ENCODE measurements at places on chromosomes 1 and 21.

DNA sequence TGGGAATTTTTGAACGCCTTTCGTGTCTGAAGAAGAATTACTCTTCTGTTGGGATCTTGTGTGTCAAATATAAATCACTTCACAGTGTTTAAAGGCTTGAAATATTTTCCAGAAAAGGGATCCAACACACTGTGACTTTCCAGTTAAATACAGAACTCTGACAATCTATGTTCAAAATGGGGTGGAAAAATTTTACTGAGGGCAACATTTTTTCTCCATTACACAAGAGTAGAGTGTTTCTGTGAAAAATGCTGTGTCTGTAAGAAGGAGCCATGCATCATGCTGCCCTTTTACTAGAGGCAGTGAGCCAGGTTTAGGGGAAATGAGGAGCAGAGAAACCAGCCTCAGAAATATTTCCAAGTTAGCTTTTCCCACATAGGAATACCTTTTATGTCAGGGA lies 86.5 kb downstream of the VPS13D start:
- DNase-seq: no peak

DNA sequence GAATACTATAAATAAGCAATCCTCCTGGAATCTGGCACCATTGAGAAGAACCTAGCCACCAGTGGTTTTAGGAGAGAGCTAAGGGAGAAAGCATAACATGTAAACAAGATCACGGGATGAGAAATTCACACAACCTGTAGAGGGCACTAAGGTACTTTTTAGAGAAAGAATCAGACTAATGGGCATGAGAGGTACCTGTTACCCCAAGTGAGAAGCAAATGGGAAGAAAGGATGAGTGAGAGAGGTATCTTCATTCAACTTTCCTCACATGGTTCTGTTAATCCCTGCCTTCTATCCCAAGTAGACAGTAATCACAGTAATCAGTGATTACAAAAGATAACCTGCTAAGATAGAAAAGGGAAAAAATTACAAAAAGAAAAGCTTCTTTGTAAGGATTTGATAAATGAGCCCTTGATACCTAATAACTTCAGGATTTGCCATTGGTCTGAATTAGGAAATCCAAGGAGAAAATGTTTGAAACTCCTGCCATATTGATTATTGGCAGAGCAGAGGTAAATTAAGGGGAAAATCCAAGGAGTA lies 251.1 kb upstream of the ADGRL2 start:
- DNase-seq: peak; percentile 30

- DNase-seq: peak; percentile 8
Measured at GRCh38 chr1:100538913-100539835, 1.2 kb downstream of the GPR88 start.

DNA sequence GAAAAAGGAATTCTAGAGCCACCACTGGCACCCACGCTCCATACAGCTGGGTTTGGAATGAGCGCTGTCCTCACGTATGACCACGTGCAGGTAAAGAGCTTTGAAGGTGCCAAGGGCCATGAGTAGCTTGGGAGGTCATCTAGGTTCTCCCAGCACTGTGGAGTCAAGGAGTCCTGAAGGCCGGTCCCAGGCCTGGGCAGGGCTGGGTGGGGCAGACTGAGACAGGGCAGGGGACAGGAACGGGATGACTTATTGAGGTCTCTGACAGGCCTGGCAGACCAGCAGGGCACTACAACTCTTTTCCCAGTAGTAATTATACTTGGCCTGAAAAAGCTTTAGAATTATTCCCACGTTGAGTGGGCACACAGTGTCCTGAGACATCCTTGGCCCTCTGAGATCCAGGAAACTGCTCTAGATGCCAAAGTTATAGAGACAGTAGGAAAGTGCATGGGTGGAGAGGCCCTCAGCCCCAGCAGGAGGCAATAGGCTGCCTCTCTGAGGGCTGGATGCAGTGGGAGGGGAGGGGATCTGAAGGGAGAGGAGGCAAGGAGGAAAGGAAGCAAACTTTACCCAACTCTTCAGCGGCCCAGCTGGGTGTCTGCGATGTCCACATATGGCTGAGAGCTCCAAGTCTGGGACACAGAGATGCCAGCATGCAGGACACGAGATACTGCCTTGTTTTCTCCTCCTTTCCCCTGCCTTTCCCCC lies 1.8 kb upstream of the CDA start:
- DNase-seq: no peak

DNA sequence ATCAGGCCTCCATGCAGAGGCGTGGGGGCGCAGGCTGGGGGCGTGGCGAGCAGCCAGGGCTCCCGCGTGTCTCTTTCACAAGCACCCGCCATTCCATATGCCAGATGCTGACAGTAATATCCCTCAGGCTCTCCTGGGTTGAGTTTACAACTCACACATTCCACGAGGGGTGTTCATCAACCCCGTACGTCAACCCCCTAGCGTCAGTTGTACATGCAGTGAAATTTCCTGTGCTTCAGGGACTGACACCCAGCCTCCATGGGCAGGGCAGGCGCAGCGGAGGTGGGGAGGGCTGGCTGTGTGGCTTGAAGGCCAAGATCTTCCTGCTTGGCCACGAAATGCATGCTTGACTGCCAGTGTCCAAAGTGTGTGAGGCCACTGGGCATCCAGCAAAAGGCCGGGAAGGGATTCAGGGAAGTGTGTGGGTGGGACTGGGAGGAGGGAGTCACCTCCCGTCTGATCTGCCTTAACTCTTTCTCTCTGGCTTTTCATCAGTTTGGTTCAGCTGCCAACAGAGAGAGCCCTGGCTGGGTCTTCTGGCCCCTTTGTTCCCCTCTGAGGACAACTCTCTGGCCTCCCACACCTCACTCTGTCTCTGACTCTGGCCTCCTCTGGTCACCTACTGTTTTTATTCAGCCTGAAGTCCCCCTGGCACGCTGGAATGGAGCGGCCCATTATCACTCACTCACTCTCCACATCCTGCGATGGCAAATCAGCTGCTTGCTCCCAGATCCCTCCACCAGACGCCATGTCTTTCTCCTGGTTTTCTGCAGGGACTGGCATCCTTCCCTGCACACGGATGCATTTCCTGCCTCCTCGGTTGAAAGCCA lies 33.8 kb downstream of the CLIC6 start:
- DNase-seq: no peak

DNA sequence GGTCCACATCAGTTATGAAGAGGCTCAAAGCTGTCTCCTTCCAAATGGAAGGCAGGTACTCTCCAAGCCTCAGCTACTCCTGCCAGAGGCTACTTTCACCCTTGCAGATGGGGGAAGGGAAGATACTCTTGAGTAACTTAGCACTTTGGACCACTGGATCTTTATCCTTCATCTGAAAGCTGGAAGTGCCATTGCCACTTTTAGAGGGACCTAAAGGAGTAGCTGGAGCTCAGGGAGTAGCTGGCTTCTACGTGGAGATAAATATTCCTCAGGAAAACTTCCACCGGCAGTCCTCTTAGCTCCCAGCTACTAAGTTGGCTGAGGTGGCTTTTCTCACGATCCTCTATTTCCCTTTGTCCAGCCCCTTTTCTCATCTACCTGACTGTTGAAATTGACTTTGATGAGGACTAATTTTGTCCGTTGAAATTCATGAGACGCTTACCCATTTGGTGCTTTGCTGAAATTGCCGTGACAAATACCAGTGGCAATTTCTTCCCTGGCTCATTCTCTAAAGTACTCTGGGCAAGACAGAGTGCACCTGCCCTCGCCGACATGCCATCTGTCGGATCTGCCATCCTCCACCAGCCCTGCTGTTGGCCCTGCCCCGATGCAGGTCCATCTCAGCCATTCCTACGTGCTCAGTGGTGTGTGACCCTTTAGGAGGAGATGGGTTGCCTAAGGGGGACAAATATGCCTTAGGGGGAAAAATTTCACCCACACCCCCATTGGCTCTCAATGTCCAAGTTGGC lies 13.6 kb downstream of the IGSF21 start:
- no peak for DNase-seq

- no peak for DNase-seq
Measured at GRCh38 chr21:43720539-43721166, 1.7 kb downstream of the PDXK start.
